ENCODE measurements at places on chromosomes 7 and 10. TPM values are rescaled to one million over a fixed set of nuclear protein-coding genes. Genes with fewer than 3 reads are reported as not detected.

DNA sequence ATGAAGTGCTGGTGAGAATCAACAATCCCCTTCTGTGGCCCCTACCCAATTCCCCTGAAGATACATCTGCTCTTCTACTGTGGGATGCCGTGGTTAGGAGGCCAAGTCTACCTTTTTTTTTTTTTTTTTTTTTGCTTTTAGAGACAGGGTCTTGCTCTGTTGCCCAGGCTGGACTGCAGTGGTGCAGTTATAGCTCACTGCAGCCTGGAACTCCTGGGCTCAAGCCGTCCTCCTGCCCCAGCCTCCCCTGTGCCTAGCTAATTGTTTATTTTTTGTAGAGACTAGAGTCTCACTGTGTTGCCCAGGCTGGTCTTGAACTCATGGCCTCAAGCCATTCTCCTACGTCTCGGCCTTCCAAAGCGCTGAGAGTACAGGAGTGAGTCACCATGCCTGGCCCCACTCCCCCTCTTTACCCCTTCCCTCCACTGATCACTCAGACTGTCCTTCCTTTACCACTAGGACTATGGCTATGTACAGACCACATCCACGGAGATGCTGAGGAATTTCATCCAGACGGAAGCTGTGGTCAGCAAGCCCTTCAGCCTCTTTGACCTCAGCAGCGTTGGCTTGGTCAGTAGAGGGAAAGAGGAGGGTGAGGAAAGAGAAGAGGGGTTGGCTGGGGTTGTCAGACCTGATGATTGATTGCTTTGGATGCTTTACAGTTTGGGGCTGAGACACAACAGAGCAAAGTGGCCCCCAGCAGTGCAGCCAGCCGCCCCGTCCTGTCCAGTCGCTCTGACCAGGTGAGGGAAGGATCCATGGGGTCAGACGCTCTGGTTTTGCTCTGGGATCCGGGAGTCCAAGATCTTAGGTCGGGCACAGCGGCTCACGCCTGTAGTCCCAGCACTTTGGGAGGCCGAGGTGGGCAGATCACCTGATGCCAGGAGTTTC is 1.8 kb downstream of the AP4M1 start:
- no peak for DNase-seq

DNA sequence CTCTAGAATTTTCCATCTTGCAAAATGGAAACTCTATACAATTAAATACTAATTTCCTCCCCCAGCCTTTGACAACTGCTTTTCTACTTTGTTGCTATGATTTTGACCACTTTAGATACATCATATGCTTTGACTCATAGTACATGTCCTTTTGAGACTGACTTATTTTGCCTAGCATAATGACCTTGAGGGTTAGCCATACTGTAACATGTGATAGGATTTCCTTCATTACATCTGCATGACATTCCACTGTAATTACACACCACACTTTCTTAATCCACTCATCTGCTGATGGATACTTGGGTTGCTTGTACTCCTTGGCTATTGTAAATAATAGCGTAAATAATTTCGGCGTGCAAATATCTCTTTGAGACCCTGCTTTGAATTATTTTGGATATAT is 127.7 kb downstream of the JAZF1 start:
- DNase-seq, result no peak

AQP1 gene
- polyA plus RNA-seq, result 251 TPM

NPY4R gene
- polyA plus RNA-seq, result 0.09 TPM

CC2D2B gene
- 2.7 TPM for polyA plus RNA-seq
